ENCODE measurements at places on chromosomes 1 and 21. TPM values are rescaled to one million over a fixed set of nuclear protein-coding genes. Genes with fewer than 3 reads are reported as not detected.

GRCh38 chr1:169574336-169574735, 11.9 kb downstream of the F5 start:
- no peak overlapping the region for H3K4me3 ChIP-seq
- DNase-seq, result no peak
- no peak overlapping the region for H3K27ac ChIP-seq
- H3K4me1 ChIP-seq, result peaks cover 7% of the 10 kb centered on the region

- H3K27me3 ChIP-seq, result no peaks in the 10 kb centered on the region
- H3K4me1 ChIP-seq, result peaks cover 36% of the 10 kb centered on the region
- peaks cover 68% of the 10 kb centered on the region for H3K36me3 ChIP-seq
- DNase-seq, result peak; percentile 44
- peak overlapping the region; percentile 53 for H3K27ac ChIP-seq
- no peak overlapping the region for H3K4me3 ChIP-seq
Measured at GRCh38 chr1:42777852-42778251, 6.9 kb upstream of the TMEM269 start.

DNA sequence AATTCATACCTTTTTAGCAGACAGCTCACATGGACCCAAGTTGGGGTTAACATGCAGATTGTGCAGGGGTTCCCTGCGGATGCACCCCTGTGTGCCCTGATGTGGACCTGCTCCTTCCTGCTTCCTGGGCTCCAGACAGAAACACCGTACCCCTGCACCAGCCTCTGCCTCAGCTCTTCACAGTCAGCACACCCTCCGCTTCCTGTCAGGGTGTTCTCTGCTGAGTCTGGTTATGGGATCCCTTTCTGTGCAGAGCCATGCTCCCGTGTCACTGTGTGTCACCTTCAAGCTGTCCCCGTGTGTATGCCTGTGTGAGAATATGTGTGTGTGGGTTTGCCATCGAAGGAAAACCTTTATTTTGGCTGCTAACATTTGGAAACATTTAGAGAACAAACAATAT, 48.7 kb upstream of the KCNJ15 start:
- no peak overlapping the region for H3K27ac ChIP-seq
- H3K4me3 ChIP-seq, result no peak overlapping the region
- no peaks in the 10 kb centered on the region for H3K36me3 ChIP-seq
- no peak for DNase-seq
- no peaks in the 10 kb centered on the region for H3K4me1 ChIP-seq
- H3K27me3 ChIP-seq, result peaks cover 9% of the 10 kb centered on the region

DNA sequence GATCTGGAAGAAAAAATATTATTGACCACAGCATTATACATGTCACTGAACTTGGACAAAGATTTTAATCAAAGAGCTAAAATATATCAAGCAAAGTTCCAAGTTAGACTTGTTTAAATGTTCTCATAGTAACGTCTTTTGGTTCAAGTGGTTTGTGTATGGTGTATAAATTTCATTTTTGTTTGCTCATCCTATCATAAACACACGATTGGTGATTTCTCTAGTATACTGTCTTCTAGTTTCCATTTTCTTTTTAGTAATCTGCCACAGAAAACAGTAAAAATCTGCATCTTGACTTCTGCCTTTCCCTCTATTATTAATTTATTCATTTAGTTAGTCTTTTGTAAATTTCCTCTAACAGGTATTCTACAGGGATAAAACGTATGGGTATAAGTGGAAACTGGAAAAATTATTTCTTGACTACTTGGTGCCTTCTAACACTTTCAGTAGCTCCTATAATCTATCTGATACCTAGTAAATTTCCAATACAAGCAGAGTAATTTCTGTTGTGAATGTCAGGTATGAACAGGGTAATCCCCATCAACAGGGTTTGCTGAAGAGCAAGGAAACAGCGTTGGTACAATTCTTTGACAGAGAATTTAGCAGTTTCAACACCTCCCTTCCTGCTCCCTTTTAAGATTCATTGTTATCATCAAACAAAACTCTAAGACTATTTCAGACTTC, 268.0 kb downstream of the PTPRC start:
- H3K4me3 ChIP-seq, result no peak overlapping the region
- H3K36me3 ChIP-seq, result peaks cover 54% of the 10 kb centered on the region
- H3K27ac ChIP-seq, result peak overlapping the region; percentile 31
- H3K4me1 ChIP-seq, result peaks cover 51% of the 10 kb centered on the region
- no peaks in the 10 kb centered on the region for H3K27me3 ChIP-seq
- no peak for DNase-seq

- peaks cover 70% of the 10 kb centered on the region for H3K4me1 ChIP-seq
Measured at GRCh38 chr21:42413093-42413492, 9.4 kb downstream of the UBASH3A start.

Gene CXADR
- total RNA-seq, result 0.26 TPM
